ENCODE measurements at places on chromosomes 4 and X.

- DNase-seq = no peak
Measured at GRCh38 chrX:10611441-10612090, 8.8 kb downstream of the MID1 start.

- no peak for DNase-seq
Measured at GRCh38 chr4:146095091-146095690, 80.3 kb upstream of the LSM6 start.

DNA sequence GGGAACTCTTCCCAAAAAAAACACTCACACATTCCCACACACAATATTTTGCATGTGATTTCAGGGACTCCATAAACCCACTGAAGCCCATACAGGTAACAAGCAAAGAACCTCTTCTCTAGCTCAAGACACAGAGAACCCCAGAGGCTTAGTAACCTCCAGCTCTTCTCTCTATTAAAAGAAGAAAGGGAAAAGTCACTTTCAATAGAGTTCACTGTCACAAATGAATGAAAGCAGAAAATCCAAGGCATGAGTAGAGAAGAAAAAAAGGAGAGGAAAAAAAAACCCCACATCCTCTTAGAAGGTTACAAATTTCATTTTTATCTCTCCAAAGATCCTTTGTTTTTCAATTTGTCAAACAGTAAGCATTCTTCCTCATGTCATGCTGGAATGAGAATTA is 30.7 kb upstream of the DCLK2 start:
- DNase-seq = no peak

- DNase-seq = no peak
Measured at GRCh38 chrX:13855689-13856450, 39.0 kb upstream of the GPM6B start.

- DNase-seq = no peak
Measured at GRCh38 chrX:114619874-114620273, 36.0 kb downstream of the HTR2C start.

- DNase-seq = no peak
Measured at GRCh38 chrX:152307936-152308335, 143.2 kb downstream of the GABRA3 start.

DNA sequence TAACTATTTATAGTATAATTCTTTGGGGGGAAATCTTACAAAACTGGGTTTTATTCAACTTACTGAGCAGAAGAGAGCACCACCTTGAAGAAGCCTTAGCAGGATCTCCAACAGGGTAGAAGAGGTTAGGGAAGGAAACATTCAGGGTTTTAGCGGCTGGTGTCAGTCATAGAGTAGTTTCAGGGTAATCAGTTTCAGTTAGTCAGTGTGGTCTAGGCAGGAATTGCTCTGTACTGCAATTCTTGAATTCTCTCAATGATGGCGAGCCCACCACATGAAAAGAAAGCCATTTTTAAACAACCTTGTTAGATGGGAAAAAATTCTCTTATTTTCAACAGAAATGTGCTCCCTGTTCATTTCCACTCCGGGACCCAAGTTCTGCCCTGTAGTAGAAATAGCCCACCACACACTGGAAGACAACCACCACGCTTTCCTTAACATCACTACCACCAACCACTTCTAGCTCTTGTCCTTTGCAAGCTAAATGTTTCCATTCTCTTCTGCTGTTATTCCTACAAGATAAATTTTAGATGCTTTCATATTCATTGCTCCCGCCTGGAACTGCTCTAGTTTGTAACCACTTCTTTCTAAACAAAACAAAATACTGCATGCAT is 25.9 kb downstream of the COL25A1 start:
- no peak for DNase-seq

- no peak for DNase-seq
Measured at GRCh38 chr4:47840291-47840690, 2.4 kb upstream of the CORIN start.

- no peak for DNase-seq
Measured at GRCh38 chr4:55363691-55364351, 17.8 kb downstream of the SRD5A3 start.

DNA sequence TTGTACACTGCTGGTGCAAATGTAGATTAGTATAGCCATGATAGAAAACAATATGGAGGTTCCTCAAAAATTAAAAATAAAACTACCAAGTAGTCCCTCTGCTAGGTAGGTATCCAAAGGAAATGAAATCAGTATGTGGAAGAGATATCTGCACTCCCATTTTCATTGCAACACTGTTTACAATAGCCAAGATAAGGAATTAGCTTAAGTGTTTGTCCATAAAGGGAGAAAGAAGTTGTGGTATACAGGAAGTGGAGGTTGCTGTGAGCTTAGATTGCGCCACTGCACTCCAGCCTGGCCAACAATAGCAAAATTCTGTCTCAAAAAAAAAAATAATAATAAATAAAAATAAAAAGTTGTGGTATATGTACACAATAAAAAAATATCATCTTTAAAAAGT is 325.0 kb upstream of the EMCN start:
- no peak for DNase-seq

- no peak for DNase-seq
Measured at GRCh38 chr4:40622913-40623312, 6.8 kb downstream of the RBM47 start.

GRCh38 chrX:20263474-20263873 is 3.2 kb downstream of the RPS6KA3 start:
- no peak for DNase-seq

DNA sequence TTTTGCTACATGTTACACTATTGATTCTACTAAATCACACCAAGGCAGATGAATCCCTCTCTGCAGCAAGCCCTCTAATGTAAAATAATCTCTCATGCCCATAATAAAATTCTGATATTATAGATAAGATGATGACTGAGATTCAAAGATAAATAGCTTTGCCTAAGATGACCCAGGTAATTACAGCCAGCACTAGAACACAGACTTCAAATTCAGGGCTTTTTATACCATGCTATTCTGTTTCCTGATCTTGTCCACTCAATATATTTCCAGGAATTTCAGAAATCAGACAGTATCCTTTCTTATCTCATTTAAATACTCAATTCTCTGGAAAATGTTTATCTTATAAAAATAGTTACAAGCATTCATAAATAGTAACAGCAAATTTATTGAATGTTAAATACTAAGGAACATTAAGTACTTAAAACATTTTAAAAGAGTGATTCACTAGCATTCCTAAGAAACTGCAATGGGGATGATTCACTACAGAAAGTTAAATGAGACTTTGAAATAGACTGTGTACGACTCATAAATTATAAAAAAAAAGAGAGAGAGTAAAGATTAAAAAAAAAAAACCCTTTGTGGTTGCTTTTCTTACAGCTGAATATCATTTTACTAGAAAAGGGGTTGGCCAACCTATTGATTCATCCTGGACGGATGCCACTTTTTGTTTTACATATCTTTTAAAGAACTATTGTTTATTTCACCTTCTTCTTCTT is 45.8 kb upstream of the IL21 start:
- DNase-seq = peak; percentile 6

DNA sequence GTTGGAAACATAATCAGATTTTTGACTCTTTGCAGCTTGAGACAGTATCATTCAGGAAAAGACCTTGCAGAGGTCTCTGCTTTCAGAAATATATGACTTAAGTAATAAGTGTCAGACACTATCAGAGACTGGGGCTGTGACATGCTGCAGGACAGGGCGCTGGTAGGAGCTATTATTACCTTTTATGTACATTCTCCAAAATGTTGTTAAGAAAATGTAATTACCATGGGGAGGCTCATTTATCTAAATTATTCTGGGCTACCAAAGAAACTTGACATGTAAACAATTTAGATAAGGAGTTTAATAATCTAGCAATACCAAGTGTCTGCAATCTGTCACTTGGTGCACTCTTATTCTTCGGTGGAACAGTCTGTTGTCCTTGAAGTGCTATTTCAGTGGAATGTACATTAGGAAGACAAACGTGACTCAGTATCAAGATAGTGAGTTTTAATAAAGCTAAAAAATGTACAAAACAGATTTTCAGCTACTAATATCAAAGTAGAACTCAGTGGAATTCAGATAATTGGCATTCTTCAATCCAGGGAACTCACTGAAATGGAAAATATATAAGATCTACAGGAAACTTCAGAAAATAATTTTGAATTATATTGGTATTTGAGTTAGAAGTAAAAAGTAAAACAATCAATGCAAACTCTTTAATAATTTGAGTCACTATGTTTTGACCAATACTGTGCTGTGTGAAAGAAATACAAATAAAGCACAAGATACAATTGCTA is 214.5 kb downstream of the KCNIP4 start:
- no peak for DNase-seq

DNA sequence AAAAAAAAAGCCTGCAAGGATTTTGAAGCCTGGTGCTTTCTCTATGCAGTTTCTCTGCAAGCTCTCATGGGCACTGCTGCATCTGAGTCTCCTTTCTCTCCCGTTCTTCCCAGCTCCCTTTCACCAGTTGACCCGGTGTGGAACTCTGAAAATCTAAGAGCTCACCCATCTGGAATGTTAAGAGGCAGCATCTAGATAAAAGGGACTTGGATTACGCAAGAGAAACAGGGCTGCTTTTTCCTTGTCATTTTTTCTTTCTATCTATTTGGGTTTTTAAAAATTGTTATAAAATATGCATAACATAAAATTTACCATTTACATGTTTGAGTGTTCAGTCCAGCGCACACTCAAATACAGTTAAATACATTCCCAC is 95.2 kb upstream of the RPS6KA3 start:
- DNase-seq = no peak

- DNase-seq = no peak
Measured at GRCh38 chr4:188262464-188262863, 123.2 kb downstream of the TRIML1 start.

- no peak for DNase-seq
Measured at GRCh38 chr4:3813151-3814052, 47.2 kb downstream of the ADRA2C start.

DNA sequence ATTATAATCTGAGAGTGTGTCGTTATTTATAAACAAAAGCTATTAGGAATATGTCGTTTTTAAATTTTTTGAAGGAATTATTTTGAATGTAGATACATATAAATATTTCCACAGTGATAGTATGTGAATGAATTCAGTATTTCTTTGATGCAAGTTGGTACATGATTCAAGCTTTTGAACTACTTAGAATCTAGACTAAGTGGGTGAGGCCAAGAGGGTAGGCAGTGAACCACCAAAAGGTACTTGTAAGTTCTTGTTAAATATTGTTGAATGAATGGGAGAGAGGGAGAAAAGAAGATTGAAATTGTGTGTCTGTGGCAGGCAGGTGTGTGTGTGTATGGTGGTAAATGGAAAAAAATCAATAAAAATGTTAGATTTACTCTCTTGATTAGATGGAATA is 69.6 kb downstream of the ARFIP1 start:
- no peak for DNase-seq

DNA sequence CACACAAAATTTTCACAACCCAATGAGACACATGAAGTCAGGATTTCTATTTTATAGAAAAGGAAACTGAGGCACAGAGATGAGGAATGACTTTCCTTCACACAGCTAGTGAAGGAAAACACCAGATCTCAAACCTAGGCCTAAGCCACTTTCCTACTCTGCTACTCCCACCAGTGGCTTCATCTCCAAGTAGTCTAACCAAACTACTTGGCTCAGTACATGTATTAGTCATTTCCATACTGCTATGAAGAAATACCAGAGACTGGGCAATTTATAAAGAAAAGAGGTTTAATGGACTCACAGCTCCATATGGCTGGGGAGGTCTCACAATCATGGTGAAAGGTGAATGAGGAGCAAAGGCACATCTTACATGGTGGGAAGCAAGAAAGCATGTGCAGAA is 196.6 kb downstream of the EVC2 start:
- no peak for DNase-seq

GRCh38 chr4:147286846-147287587 is 193.9 kb upstream of the EDNRA start:
- DNase-seq = no peak

GRCh38 chrX:11504234-11504633 is 161.5 kb downstream of the ARHGAP6 start:
- no peak for DNase-seq

- peak; percentile 70 for DNase-seq
Measured at GRCh38 chrX:108439426-108439942, at the start of gene COL4A5. Gene COL4A5, plus strand, starts transcription at chrX:108439838. Its CDS starts 288 bp downstream, at chrX:108440126.

GRCh38 chr4:85476381-85476780 is 1.4 kb downstream of the ARHGAP24 start:
- DNase-seq = no peak

DNA sequence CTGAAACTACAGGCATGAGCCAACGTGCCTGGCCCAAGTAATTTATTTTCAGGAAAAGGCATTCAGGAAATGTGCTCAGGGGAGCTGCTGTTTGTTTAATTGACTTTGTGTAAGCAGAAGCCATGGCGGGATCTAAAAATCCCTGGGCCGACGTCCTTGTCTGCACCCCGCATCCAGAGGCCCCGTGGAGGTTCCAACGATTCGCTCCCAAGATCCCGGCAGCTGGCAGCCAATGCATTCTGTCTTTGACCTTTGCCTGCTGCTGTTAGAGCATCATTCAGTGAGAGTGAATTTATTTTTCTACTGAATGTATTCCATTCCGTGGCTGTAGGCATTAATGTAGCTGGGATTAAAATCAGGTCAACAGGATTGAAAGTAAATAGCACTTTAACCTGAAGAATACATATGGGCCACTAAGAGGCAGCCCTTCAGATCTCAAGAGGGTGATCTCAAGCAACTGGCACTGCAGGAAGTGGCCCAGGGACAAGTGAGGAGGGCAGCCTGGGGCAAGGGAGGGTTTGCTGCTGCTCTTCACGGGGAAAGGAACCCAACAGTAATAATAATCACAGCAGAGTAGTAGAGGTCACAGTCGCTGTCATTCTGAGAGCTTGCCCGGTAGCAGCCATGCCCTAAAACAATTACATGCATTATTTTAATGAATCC is 75.2 kb downstream of the PSAPL1 start:
- DNase-seq = no peak

DNA sequence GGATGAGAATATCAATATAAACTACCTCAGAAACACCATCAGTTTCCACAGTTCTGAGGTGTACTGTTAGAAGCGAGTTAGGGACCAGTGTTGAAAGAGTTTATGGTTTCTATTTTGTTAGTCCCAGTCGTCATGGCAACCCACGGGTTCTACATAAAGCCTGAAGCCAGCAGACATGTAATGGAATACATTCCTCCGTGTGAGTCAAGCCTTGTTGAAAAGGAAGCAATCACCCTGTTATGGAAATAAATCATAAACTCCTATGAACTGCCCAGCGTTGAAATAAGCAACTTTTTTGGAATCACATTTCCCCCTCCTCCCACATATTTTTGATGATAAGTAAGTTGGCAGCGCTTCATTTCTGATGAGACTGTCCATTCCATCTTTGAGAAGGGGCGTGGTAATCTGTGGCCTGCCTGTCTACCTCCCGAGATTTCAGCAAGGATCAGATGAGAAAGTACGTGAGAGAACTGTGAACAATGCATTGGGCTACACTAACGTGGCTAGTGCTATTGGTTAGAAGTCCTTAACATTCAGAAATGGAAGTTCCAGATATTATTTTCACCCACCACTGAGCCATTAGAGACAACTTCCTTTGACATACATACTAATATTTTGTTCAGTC is 40.4 kb upstream of the PDHA1 start:
- no peak for DNase-seq

- no peak for DNase-seq
Measured at GRCh38 chr4:123976819-123977218, 580.2 kb downstream of the SPRY1 start.

- DNase-seq = no peak
Measured at GRCh38 chr4:74934016-74934831, 1.3 kb downstream of the PARM1 start.

- no peak for DNase-seq
Measured at GRCh38 chrX:110440016-110440805, 81.6 kb downstream of the RTL9 start.
